ENCODE measurements at places on chromosomes 5 and 9.
A peak's percentile ranks its signal among the peaks of the same experiment; 100 is the strongest.

GRCh38 chr5:14503681-14504331, 77.8 kb upstream of the OTULINL start:
- DNase-seq, result no peak

- no peak for DNase-seq
These were observed 118.4 kb downstream of the ZNF608 start for GRCh38 chr5:124627815-124628595.

DNA sequence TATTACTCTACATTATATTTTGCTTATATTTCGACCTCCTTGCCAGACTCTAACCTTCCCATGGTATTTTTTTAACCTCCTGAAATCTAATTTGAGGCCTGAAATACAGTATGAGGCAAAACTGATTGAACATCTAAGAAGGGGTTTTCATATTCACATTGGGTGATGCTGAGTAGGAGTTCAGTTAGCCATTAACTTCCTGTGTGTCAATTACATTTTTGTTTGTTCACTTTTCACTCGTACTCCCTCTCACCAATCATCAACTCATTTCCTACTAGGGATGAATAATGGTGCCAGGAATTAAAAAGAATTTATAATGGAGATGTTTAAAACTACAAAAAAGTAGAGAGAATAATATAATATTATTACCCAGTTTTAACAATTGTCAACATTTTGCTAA, 27.6 kb upstream of the GLRA1 start:
- no peak for DNase-seq

GRCh38 chr9:22354699-22355384, 91.8 kb upstream of the DMRTA1 start:
- no peak for DNase-seq

- DNase-seq, result no peak
These were observed 80.4 kb upstream of the NIPBL start for GRCh38 chr5:36796155-36796554.

- DNase-seq, result no peak
These were observed 63.5 kb upstream of the IRX4 start for GRCh38 chr5:1946122-1946677.

DNA sequence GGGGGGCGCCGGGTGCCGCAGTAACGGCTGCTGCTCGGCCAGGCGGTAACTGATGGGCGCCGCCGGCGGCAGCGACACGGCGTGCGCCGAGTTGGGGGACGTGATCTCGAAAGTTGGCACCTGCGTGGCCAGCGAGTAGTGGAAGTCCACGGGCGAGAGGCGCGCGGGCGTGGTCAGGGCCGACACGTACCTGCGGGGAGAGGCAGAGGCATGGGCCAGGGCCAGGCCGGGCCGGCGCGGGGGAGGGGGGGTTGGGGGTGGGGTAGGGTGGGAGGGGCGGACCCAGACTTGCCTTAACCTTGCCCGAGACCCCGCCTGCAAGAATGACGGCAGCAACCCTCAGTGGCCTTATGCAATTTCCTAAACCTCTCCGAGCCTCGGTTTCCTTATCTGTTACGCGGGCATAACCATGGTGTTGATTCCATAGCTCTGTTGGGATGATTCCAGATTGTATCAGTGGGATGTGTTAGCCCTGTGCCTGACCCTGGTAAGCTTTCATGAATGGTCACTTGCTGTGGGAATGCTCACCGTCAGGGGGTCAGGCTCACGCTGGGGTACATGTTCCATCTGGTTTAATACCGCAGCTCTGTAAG, 53.0 kb downstream of the PSD2 start:
- DNase-seq, result peak; percentile 30

DNA sequence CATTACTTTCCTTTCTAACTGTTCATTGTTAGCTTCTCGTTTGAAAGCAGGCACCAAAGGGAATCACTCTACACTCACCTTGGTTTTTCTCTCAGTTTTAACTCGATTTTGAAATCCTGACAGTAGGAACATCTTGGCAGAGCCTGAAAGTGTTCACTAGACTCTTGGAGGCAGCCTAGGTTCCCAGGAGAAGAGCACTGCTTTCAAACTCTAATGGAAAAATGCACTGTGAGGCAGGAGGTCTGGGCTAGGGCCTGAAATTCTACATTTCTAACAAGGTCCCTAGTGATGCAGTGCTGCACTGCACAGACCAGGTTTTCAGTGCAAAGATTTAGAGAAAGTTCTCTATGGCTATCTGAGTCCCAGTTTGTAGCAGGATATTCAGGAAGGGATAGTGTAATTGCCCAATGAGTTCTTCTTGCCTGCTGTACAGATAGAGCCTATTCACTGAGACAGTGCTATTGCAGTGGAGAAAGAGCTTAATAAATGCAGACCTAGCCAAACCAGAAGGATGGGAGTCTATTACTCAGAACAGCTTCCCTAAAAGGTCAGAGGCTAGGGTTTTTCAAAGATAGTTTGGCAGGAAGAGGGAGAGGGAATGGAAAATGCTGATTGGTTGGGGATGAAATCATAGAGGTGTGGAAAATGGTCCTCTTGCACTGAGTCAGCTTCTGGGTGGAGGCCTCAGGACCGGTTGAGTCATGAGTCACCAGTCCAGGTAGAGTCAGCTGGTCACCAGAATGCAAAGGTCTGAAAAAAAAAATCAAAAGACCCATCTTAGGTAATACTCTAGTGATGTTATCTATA, 153.9 kb downstream of the GPBP1 start:
- DNase-seq, result peak; percentile 5

- DNase-seq, result no peak
These were observed 116.9 kb upstream of the MTAP start for GRCh38 chr9:21685502-21685901.

GRCh38 chr5:26791433-26791832, 247.0 kb downstream of the CDH9 start:
- no peak for DNase-seq

DNA sequence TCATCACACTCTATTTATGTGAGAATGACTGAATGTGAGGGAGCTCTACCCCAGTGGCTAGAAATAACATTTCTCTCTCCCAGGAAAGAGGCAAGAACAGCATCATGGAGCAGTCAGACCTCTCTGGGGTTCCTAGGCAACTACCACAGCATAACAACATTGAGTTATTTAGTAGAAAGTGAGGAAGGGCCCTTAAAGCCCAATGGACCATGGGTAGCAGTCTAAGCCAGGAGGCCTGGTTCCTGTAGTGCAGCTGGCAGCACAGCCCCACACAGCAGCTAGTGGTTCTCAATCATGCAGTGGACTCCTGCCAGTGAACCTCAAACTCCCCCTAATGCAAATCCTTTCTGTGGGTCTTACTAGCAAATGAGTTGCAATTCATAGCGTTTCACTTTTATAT, 55.3 kb downstream of the SPEF2 start:
- peak; percentile 34 for DNase-seq

DNA sequence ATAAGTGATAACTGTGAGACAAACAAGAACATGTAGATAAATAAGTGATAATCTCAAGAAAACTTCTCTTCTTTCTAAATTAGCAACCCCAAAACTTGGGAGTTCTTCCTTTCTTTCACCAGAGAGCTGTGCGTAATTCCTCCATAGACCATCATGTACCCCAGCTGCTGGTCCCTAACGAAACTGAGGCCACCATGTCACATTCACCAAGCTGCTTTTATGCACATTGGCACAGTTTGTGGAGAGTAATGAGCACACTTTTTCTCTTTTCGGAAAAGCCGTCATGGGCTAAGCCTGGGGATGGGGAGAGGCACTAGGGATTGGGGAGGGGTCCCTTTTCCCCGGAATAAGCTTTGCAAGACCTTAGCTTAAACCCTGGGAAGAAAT, 561.4 kb downstream of the BNC2 start:
- DNase-seq, result no peak
